ENCODE measurements at places on chromosomes 6 and 20. TPM values are rescaled to one million over a fixed set of nuclear protein-coding genes. Genes with fewer than 3 reads are reported as not detected.

Gene ARFGEF3
- 0.47 TPM for total RNA-seq

DNA sequence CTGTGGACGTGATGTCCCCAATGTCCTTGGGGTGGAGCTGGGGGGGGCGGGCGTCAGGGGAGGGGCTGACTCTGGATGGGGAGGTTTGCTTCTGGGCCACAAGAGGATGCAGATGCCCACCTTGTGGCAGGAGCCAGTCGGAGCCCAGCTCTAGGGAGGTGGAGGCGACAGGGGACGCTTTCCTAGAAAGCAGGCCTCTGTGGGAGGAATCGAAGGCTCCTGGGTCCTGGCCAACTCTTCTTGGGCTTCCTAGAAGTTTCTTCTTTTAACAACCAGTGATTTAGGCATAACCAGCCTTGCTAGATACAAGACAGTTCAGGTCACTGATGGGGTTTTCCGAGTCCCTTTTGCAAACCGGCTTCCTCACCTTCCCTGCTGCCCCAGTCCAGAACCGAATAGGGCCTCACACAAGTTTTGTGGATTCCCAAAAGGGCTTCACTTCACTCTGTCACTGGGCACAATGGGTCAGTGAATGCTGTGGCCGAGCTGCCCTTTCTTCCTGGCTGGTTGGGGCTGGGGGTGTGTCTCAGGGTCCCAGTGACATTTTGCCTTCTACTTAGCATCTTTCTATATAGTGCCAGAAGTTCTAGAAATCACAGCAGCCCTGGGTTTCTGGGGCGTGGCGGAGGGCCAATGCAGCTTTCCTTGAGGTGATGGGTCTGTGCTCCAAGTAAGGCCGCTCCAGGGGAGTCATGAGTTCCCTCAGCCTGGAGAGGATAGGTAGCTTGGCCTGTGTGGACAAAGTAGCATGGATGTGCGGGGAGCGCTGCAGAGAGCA lies 78.4 kb upstream of the FOXP4 start:
- DNase-seq = no peak

Gene ECI2
- total RNA-seq = 20.1 TPM

- no peak for DNase-seq
These were observed 156.5 kb downstream of the TTLL2 start for GRCh38 chr6:167481307-167481926.

Gene PBOV1
- not detected for total RNA-seq

Gene SLC24A3
- not detected for total RNA-seq

DNA sequence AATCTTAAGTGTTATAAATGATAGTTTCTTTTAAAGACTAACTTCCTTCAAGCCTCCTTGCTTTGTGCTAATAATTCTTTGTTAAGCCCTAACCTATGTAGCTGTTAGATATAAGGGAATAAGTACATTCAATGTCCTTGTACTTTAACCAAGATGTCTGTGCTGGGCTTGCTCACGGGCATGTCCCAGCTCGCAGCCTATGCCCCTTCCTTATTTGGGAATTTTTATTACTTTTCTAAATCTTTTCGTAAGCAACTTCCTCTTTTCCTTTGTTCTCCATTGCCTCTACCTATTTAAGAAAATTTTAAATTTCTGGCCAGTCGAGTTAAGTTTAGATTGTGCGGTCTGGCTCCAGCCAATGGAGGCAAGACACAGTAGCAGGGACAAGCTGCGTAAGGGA lies 26.0 kb upstream of the CDK19 start:
- DNase-seq = no peak

Gene MOXD1
- total RNA-seq = not detected

DNA sequence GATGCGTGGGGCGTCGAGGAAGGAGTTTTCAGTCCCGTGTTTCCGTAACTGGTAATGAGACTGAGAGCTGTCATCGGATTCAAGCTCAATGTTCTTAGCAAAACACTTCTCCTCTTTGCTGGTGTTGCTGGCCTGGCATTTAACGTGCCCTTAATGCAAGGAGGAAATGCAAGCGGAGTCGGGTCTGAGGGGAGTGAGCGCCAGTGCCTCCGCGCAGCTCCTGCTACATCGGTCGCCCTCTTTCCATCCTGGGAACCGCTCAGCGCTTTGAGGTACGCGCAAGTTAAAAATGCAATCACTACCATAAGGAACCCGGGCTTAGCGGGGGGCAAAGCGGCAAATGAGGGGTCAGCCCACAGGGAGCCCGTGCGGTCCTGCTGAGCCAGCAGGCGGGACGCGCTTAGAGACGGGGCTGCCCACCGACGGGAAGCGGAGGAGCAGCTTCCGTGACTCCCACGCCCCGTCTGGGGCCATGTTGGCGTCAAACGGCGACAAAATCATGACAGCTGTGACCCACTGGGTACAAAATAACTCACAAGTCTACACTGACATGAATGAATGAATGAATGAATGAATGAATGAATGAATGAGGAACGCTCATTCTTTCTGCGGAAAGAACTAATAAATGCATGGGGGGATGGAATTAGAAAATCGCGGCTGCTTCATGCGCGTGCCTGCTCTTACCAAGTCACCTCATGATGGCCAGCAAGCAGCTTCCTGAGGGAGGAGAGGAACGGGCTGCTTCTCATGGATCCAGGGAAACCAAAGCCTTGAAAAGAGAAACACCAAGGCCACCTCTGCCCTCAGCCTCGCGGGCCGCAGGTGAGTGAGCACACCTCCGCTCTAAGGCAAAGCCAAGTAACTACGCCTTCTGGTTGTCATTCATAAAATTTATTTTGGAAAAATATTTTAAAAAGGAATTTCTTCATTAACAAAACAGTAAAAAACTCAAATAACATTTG lies 9.3 kb downstream of the DLL1 start:
- no peak for DNase-seq

Gene EBF4
- 7.6 TPM for total RNA-seq

- no peak for DNase-seq
These were observed 37.4 kb upstream of the MRPS10 start for GRCh38 chr6:42255050-42255449.

Gene PDYN
- total RNA-seq = not detected

GRCh38 chr6:100257793-100258395 lies 206.8 kb downstream of the SIM1 start:
- DNase-seq = no peak

DNA sequence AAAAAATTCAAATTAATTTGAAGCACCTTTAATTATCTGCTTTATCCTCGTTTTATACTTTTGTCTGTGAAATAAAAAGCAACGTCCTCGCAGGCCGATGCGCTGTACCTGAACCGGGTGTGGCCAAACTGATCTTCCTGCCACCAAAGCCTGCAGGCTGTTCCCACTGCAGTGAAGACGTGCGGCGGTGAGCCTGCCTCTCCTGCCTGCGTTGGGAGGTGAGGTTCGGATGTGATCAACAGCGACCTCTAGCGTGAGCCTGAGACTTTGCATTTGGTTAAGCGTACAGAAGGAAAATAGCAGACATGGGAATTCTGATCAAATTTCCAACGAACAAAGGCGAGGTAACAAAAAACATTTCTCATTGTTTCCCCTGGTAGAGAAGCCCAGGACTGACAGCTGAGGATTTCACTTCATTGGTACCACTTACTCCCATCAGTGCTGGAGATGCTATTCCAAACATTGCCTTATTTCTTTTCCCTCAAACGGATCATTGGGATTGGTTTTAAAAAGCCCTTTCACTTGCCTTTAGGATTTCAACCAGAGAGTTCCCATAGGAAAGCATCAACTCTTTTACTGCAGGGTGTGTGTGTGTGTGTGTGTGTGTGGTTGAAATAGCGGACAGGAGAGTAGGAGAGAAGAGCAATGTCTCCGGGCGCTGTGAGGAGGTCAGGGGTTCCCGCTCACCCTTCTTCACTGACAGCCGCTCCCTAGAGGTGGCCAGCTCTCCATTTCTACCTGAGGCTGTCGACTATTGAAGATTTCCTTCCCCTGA lies 56.6 kb upstream of the CCN6 start:
- peak; percentile 93 for DNase-seq

DNA sequence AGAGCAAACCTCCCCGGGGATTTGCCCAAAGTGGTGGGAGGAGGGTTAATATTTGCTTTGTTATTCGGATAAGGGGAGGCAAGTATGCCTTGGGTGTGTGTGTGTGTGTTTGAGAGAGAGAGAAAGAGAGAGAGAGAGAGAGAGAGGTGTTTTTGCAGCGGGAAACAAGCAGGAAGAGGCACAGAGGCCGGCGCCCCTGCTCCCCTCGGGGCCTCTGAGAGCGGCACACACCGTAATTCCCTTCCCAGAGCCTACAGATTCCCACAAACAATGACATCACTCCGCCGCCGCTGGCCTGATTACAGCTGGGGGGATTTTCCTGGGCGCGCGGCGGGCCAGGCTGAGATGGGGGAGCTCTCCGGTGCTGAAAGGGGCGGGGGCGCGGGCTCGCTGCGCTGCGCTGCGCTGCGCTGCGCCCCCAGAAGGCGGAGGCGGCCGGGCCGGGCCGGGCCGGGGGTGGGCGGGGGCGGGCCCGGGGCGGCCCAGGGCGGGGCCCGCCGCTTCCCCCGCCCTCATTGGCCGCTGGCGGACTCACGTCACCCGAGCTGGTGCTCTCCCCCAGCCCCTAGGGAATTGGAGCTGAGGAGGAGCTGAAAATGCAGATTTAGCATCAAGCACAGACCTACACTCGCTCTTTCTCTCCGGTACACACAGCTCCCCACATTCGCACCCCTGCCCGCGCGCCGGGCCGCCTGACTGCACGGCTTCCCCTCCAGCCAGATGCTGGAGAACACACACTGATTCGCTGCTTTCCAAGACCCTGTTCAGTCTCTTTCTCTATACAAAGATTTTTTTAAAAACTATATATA lies at the start of gene PCSK2:
Gene PCSK2, plus strand, starts transcription at position 631 of the 809 bp plus-strand sequence. CDS start 266 bp downstream, outside the sequence.
- no peak for DNase-seq

DNA sequence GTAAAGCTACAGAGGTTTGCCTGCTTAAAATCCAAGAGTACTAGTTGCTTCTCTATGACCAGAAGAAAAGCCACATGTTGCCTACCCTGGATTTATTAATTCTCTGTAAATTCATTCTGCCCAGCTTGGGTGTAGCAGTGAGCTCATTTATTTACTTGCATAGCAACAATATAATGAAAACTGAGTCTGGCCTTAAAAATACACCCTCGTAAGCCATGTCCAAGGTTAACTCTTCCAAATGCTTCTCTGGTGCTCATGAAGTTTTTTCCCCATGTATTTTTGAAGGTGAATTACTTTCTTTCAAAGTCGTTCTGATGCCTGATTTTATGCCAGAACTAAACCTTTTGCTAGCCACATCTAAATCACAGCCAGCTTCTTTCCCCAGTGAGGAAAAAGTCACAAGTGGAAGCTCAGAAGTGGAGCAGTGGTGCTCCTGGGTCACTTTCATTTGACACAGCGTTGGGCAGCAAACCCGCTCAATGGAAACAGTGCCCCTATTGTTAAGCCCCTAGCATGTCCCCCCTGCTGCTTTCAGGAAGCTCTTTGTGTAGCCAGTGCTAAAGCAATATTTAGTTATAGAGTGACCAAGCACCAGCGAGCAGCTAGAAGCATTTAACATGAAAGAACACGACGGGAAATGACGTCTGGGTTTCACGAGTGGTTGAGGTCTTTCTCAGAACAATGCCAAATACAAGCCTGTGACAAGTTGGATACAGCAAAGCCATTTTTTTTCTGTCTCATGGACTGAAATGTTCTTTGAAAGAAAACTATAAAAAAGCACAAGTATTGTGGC lies 29.8 kb downstream of the NEDD9 start:
- DNase-seq = peak; percentile 85

Gene TRIM31
- 0.09 TPM for total RNA-seq

DNA sequence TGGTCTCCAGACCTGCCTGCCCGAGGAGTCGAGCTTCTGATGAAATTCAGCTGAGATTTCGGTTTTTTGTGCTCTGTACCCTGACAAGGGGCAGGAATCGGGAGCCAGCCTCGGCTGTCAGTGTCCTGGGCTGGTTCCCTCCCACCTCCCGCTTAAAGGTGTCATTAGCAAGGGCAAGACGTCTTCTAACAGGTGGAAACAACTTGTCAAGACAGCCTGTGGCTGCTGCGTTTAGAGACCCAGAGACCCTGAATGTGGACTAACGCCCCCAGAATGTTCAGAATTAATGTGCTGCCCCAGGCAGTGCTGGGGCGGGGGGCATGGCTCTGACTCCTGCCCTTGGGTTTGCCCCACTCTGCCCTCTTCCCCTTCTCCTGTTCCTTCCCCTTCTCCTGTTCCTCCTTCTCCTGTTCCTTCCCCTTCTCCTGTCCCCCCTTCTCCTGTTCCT lies 69.7 kb downstream of the PHACTR3 start:
- DNase-seq = no peak

- DNase-seq = peak; percentile 86
These were observed 125.2 kb downstream of the HIVEP2 start for GRCh38 chr6:142819603-142820337.

GRCh38 chr6:133918208-133918930 lies 29.5 kb downstream of the TCF21 start:
- no peak for DNase-seq

DNA sequence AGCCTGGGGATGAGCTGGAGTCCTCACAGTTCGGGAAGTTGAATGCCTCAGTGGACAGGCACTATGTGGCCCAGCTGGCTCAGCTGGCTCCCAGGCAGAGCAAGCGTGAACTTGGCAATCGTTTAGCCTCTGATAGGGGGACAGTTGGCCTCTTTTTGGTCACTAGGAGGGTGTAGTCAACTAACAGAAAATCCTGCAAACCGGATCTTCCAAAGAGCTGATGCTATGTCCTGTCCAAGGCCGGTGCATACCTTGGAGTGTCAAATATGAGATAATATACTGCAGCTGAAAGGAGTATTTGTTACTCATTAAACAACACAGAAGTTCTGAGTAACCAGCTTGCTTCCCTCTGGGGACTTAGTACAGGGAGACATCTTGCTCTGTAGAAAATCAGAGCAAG lies 126.2 kb upstream of the EXOC2 start:
- no peak for DNase-seq
